ENCODE measurements at places on chromosomes 13 and 19.

- DNase-seq, result no peak
Measured at GRCh38 chr13:113274721-113275120, 22.3 kb upstream of the LAMP1 start.

DNA sequence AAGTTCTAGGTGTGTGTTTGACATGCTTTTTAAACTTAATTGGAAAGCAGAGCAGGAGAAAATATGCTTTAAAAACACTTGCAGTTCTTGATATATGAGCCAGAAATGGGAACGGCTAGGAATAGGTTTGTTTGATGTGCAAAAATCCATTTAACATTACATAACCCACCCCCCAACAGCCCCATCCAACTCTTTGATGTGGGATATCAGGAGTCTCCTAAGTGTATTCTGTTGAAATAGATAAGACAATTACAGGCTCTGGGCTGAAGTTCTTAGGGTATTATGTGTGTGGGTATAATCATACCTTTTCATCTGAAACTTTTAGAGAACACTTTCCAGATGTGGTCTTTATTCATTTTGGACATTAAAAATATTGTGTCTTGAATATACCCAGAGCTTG lies 240.4 kb upstream of the CSNK1A1L start:
- DNase-seq, result no peak

DNA sequence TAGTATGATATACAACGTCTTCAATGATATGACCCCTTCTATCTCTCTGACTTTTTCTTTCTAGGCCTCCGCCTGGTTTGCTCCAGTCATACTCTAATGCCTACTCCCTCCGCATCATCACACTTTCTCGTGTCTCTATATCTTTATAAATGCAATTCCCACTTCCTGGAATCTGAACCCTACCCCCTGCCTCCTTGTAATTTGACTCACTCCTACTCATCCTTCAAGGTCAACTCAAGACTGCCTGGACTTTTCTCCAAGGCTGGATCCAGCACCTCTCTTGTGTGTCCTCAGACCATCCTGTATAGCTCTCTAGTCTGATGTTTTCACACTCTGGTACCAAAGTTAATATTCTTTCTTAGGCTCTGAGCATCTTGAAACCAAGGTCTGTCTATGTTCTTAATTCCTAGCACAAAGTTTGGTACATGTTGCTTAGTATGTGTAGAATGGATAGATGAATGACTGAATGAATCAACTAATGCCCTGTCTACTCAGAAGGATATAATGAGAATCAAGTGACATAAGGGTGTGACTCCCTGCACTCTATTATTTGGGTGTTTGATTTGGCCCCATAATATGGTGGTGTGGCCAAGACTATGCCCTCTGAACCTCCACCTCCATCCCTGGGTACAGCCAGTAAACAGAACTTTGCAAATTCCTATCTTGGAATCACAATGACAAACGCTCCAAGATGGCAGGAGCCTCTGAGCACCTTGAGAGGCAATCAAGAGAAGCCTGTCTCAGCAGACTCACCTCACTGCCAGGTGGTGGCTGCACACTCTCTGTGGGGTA lies 74.3 kb upstream of the SERP2 start:
- no peak for DNase-seq

DNA sequence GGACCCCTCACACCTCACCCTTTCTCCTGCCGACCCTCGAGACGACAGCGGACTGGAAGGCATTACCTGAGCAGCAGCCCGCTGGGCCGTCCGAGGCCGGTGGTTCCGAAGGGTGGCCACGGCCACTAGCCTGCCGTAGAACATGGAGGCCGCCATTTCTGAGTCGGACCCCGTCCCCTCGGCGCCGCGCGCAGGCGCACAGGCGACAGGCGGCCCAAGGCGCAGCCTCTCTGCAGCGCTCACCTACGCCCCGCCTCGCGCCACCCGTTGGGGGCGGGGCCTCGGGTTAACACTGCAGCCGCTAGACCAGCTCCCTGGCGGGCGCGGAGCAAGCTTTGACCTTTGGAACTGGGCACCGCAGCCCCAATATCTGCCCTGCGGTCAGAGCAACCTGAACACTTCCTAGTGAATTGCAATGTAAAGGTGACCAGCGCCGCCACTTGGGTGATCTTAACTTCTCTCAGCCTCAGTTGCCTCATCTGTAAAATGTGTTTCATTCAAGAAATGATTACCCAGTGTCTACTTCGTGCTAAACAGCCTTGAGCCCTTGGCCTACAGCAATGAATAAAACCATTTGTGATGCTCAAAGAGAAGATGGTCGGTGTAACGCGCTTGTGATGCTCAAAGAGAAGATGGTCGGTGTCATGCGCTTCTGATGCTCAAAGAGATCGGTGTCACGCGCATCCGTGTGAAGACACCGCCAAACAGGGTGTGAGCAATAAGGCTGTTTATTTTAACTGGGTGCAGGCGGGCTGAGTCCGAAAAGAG lies at the start of gene SUCLA2:
Gene SUCLA2, minus strand, starts transcription at position 160 of the 768 bp plus-strand sequence. Its CDS starts 4 bp downstream, at position 156.
- DNase-seq, result peak; percentile 89

GRCh38 chr13:46668302-46668720 lies 115.3 kb downstream of the LRCH1 start:
- DNase-seq, result no peak
